ENCODE measurements at places on chromosomes 12 and 14. TPM values are rescaled to one million over a fixed set of nuclear protein-coding genes. Genes with fewer than 3 reads are reported as not detected.

Gene CCND2
- total RNA-seq, result 0.12 TPM

Gene TBX5
- total RNA-seq, result not detected

Gene FOXN3
- total RNA-seq, result 4.8 TPM

Gene NEUROD4
- total RNA-seq, result not detected

Gene OASL
- total RNA-seq, result 3.3 TPM

Gene KCNC2
- not detected for total RNA-seq

Gene ITGB7
- 0.35 TPM for total RNA-seq

Gene SLC38A1
- 84.7 TPM for total RNA-seq

Gene PLA2G1B
- not detected for total RNA-seq

Gene GALNT8
- not detected for total RNA-seq

Gene MUCL1
- not detected for total RNA-seq

Gene MGP
- total RNA-seq, result not detected

Gene KRT2
- total RNA-seq, result not detected

Gene NKX2-1
- not detected for total RNA-seq

Gene IQSEC3
- not detected for total RNA-seq

Gene LALBA
- total RNA-seq, result not detected

All from A549 treated with Mapracorat at 1 μM for 4 hours (cell line).